T-helper 17 cell (primary cell): ENCODE measurements at places on chromosomes 2 and 18.

DNA sequence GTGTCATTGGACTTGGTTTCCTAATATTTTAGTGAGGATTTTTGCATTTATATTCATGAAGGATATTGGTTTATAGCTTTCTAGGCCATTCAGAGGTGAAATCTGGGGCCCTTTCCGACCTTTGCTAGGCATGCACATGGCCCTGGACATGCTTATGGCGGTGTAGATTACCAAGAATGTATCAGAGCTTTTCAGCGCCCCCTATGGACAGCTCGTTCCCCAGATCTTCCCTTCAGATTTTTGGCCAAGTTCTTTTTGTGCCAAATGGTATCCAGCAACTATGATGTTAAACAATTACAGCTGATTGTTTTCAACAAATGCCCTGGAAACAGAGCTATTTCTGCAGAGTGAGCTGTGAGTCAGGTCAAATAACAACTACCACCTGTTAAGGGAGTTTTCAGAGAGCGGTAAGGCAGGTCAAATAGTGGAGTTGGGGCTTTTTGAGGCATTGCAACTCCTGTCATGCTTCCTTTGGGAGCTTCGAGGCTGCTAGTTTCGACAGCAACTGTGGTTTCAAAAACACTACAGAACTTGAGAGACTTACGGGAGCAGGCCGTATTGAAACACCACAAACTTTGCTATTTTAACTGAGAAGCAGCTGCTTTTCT is 188.3 kb downstream of the ZNF516 start:
- H3K4me3 ChIP-seq = no peak overlapping the region
- H3K27me3 ChIP-seq = no peaks in the 10 kb centered on the region
- DNase-seq = no peak
- H3K4me1 ChIP-seq = peaks cover 2% of the 10 kb centered on the region
- H3K36me3 ChIP-seq = no peaks in the 10 kb centered on the region

GRCh38 chr2:171185941-171186340 is 25.2 kb upstream of the TLK1 start:
- H3K27me3 ChIP-seq = peaks cover 4% of the 10 kb centered on the region
- peaks cover 2% of the 10 kb centered on the region for H3K4me1 ChIP-seq
- H3K4me3 ChIP-seq = no peak overlapping the region
- H3K27ac ChIP-seq = no peak overlapping the region

DNA sequence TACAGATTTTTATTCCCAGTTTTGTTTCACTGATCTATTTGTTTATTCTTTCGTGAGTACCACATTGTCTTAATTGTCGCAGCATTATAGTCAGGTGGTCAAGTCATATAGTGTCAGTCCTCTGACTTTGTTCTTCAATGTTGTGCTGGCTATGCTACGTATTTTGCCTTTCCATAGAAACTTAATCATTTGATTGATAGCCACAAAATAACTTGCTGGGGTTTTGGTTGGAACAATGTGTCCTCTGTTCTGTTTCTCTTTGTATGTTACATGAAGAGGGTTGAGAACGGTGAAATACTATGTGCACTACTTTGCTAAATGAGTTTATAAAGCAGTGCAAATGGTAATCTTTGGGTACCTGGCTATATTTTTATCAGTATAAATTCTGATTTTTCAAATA is 64.9 kb upstream of the TTC27 start:
- no peak overlapping the region for H3K27ac ChIP-seq
- H3K4me1 ChIP-seq = peaks cover 6% of the 10 kb centered on the region
- no peaks in the 10 kb centered on the region for H3K27me3 ChIP-seq
- H3K36me3 ChIP-seq = peaks cover 2% of the 10 kb centered on the region
- no peak overlapping the region for H3K4me3 ChIP-seq

DNA sequence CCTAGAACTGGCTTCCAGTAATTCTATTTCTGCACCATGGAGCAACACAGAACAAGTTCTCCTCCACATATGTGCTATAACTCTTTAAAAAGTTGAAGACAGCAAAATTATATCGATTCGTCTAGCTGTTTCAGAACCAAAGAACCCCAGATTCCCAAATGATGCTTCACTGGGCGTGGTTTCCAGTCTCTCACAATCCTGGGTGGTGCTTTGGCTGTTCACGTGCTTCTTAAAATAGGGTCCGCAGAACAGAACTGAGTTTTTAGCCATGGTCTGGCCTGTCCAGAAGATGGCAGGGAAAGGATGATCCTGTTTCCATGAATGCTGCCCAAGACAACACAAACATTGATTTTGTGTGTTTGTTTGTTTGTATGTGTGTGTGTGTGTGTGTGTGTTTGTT is 37.6 kb upstream of the PARD3B start:
- no peak overlapping the region for H3K4me3 ChIP-seq
- H3K27me3 ChIP-seq = no peaks in the 10 kb centered on the region
- H3K4me1 ChIP-seq = no peaks in the 10 kb centered on the region
- H3K27ac ChIP-seq = no peak overlapping the region
- DNase-seq = no peak

DNA sequence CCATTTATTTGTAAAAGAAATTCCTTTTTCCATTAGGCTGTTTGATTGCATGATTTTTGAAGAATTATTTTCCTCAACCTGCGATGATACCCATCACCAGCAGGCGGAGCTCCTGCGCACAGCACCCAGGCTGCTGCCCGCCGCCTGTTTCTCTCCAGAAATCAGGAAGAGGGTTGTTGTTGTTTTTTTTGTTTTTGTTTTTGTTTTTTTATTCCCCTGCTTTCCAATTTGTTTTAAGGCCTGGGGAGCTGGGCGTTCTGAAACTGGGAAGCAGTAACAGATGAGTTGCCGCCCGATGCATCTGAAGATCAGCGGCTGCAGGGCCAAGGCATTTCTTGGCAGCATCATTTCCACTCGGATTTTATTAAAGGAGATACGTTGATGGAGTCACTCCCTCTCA is 132.1 kb downstream of the MBP start:
- H3K27me3 ChIP-seq = no peaks in the 10 kb centered on the region
- peak overlapping the region; percentile 39 for H3K27ac ChIP-seq
- DNase-seq = peak; percentile 45
- no peaks in the 10 kb centered on the region for H3K36me3 ChIP-seq

GRCh38 chr2:140424471-140424870 is 1644.3 kb upstream of the NXPH2 start:
- H3K27me3 ChIP-seq = no peaks in the 10 kb centered on the region
- no peaks in the 10 kb centered on the region for H3K36me3 ChIP-seq
- no peak overlapping the region for H3K27ac ChIP-seq
- DNase-seq = no peak
- H3K4me3 ChIP-seq = no peak overlapping the region

- no peaks in the 10 kb centered on the region for H3K36me3 ChIP-seq
- H3K27me3 ChIP-seq = peaks cover 15% of the 10 kb centered on the region
- no peaks in the 10 kb centered on the region for H3K4me1 ChIP-seq
- DNase-seq = no peak
Measured at GRCh38 chr2:75577280-75577679, 16.5 kb upstream of the EVA1A start.
